ENCODE measurements at places on chromosomes 3 and 15. TPM values are rescaled to one million over a fixed set of nuclear protein-coding genes. Genes with fewer than 3 reads are reported as not detected.

- DNase-seq = no peak
- H3K4me3 ChIP-seq = no peak overlapping the region
- no peaks in the 10 kb centered on the region for H3K27me3 ChIP-seq
- peaks cover 33% of the 10 kb centered on the region for H3K4me1 ChIP-seq
Measured at GRCh38 chr3:50605901-50606326, 5.7 kb downstream of the CISH start.

DNA sequence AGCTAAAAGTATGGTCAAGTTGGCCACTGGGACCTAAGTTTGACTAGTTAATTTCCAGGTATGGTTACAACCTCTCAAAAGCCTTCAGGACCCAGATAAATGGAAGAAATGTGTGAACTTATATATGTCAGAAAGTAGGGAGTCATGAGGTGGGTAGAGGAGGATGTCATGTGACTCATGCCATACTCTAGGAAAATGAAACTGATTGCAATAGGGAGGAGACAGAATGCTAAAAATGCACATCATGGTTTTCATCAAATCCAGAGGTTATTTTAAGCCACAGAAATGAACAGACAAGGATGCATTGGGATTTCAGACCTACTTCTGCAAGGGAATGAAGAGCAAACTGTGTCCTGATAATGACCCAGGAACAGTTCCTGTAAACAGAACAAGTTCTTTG lies 310.0 kb downstream of the EDEM1 start:
- no peak for DNase-seq
- no peaks in the 10 kb centered on the region for H3K36me3 ChIP-seq
- no peaks in the 10 kb centered on the region for H3K27me3 ChIP-seq
- no peak overlapping the region for H3K27ac ChIP-seq
- H3K4me1 ChIP-seq = no peaks in the 10 kb centered on the region

- H3K27me3 ChIP-seq = no peaks in the 10 kb centered on the region
- H3K27ac ChIP-seq = no peak overlapping the region
- DNase-seq = no peak
- peaks cover 8% of the 10 kb centered on the region for H3K4me1 ChIP-seq
- no peak overlapping the region for H3K4me3 ChIP-seq
- peaks cover 4% of the 10 kb centered on the region for H3K36me3 ChIP-seq
Measured at GRCh38 chr3:170565495-170565894, 20.4 kb downstream of the SLC7A14 start.

DNA sequence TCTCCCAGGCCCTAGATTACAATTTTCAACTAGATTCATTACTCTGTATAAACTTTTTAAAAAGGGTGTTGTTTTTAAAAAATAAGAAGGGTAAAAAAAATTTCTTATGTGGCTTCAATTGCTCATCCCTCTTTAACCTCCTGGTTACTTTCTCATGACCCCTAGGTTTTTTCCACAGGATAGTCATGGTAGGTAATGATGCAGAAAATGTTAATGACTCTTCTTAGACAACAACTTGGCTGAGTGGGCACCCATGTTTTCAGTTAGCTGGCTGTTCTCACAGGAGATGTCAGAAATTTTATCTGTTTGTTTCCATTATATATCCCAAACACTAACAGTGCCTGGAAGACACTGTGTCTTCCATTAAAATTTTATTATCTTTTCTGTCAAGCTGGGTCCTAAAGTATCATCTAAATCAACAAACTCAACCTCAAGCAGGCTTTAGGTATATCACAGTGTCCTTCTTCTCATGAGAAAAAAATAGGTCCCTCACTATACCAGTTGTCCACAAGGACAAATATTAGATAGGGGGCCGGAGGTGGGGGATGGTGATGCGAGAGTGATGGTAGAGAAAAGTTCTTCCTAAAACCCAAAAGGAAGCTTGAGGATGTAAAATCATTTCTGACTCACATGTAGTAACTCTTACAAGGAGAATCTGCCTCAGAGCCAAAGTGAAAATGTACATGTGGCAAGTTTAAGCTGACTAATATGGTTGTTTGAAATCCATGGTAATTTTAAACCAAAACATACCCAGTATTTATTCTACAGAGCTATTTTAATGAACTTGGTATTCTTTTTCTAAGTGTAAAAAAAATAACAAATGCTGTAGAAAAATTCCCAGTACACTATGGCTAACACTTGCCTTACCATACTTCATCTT lies 43.3 kb downstream of the PLOD2 start:
- no peaks in the 10 kb centered on the region for H3K4me1 ChIP-seq
- no peak for DNase-seq
- H3K27me3 ChIP-seq = no peaks in the 10 kb centered on the region
- no peak overlapping the region for H3K4me3 ChIP-seq
- H3K36me3 ChIP-seq = peaks cover 45% of the 10 kb centered on the region

DNA sequence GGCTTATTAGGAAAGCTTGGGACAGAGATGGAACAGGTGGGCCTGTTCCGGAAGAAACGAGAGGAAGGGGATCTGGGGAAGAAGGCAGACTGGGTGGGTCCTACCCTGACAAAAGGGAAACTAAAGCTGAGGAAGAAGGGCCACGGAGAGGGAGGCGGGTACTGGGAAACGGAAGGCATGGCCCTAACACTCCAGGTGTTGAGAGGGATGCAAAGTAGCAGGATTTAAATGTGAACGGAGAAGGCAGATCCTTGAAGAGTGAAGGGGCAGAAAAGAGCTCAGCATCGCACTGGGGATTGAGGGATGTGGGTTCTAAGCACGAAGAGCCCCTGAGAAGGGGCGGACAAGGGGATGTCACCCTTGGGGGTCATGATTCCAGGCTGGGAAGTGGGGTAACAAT lies 735 bp downstream of the STIMATE start:
- no peaks in the 10 kb centered on the region for H3K27me3 ChIP-seq
- peaks cover 46% of the 10 kb centered on the region for H3K4me1 ChIP-seq
- DNase-seq = no peak
- H3K36me3 ChIP-seq = no peaks in the 10 kb centered on the region

GRCh38 chr15:50881121-50882048 lies 27.1 kb upstream of the AP4E1 start:
- no peaks in the 10 kb centered on the region for H3K27me3 ChIP-seq
- no peak overlapping the region for H3K4me3 ChIP-seq

DNA sequence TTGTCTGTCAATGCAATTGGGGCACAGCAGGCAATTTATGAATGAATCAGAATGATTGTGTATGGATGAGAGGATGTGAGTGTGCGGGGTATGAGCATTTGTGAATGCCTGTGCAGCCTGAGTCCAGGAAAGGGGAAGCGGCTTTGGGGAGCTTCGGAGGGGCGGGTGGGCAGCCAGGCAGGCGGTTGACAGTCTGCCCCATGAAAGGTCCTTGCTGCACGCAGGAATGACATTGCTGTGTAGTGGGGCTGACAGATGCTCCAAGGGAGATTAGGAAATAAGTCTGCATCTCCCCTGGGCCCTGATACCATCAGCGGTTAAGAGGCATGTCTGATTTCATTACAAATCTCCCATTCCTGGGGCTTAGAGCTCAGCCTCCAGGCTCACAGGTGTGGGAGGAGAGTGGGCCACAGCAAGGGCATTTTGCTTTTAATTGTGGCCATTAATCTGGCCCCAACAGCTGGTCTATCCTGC lies 26.4 kb upstream of the TSPAN3 start:
- H3K4me1 ChIP-seq = peaks cover 25% of the 10 kb centered on the region
- peak overlapping the region; percentile 53 for H3K4me3 ChIP-seq
- H3K36me3 ChIP-seq = no peaks in the 10 kb centered on the region
- peak overlapping the region; percentile 96 for H3K27ac ChIP-seq

DNA sequence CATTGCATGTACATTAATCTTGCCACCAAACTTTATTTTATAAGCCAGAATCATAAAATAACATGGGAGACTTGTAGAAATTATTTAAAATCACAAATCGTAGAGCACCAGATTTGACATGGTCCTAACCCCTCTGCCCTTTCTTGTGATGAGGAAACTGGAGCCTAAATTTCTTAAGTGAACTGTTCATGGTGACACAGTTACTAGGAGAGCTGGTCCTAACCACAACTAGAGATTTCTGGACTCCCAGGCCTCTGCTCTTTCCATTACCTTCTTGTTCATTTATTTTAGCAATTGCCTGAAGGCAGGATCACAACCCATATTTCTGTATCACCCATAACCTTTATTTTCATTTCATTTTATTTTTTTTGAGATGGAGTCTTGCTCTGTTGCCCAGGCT lies 352.5 kb downstream of the LPP start:
- H3K4me3 ChIP-seq = no peak overlapping the region
- peaks cover 36% of the 10 kb centered on the region for H3K36me3 ChIP-seq
- no peak for DNase-seq
- H3K4me1 ChIP-seq = peaks cover 6% of the 10 kb centered on the region
- no peaks in the 10 kb centered on the region for H3K27me3 ChIP-seq

GRCh38 chr3:100045696-100046095 lies 68.6 kb downstream of the FILIP1L start:
- H3K27ac ChIP-seq = peak overlapping the region; percentile 42
- no peaks in the 10 kb centered on the region for H3K36me3 ChIP-seq
- H3K27me3 ChIP-seq = no peaks in the 10 kb centered on the region
- peaks cover 41% of the 10 kb centered on the region for H3K4me1 ChIP-seq
- H3K4me3 ChIP-seq = no peak overlapping the region
- DNase-seq = no peak

DNA sequence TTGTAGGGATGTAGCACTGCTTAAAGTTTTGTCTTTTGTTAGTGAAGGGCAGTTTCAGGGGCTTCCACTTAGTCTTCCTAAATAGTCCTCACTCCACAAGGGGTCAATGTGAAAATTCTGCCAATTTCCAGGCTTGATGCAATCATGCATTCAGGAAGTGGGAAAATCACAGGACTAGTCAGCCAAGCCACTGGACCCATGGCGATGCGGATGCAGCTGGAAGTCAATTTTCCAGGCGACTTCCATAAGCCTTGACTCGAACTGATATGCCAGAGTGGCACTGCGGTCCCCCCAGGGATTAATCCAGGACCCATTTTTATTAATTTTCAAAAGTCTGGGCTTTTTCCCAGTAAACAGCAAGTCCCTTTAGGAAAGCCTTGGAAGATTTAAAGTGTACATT lies 26.1 kb downstream of the GBE1 start:
- H3K4me1 ChIP-seq = no peaks in the 10 kb centered on the region
- no peak for DNase-seq
- no peaks in the 10 kb centered on the region for H3K27me3 ChIP-seq
- H3K36me3 ChIP-seq = peaks cover 4% of the 10 kb centered on the region
- no peak overlapping the region for H3K4me3 ChIP-seq
- H3K27ac ChIP-seq = no peak overlapping the region

- no peaks in the 10 kb centered on the region for H3K36me3 ChIP-seq
- H3K27ac ChIP-seq = no peak overlapping the region
- no peak for DNase-seq
- peaks cover 7% of the 10 kb centered on the region for H3K4me1 ChIP-seq
- peaks cover 6% of the 10 kb centered on the region for H3K27me3 ChIP-seq
Measured at GRCh38 chr3:176554264-176554663, 643.0 kb downstream of the TBL1XR1 start.

DNA sequence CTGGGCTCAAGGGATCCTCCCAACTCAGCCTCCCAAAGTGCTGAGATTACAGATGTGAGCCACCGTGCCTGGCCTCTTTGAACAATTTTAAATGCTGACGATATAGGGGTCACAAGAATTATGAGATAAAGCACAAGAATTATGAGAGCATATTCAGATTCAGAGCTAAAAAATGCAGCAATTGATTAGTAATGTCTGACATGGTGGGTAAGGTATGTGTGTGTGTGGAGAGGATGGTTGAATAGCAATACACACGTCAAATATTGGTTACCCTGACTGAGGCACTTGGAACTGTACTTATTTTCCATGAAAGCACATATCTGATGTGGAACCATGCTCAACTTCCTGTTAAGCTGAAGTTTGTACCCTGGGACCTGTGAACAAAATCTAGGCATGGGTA lies 115.6 kb downstream of the EOMES start:
- no peak for DNase-seq
- H3K27ac ChIP-seq = no peak overlapping the region
- no peak overlapping the region for H3K4me3 ChIP-seq
- H3K36me3 ChIP-seq = no peaks in the 10 kb centered on the region
- no peaks in the 10 kb centered on the region for H3K27me3 ChIP-seq

GRCh38 chr3:86029590-86029989 lies 961.4 kb downstream of the VGLL3 start:
- H3K4me3 ChIP-seq = no peak overlapping the region
- no peaks in the 10 kb centered on the region for H3K27me3 ChIP-seq
- H3K36me3 ChIP-seq = no peaks in the 10 kb centered on the region
- no peak overlapping the region for H3K27ac ChIP-seq

- H3K4me3 ChIP-seq = no peak overlapping the region
- H3K27ac ChIP-seq = no peak overlapping the region
- DNase-seq = no peak
- H3K36me3 ChIP-seq = peaks cover 3% of the 10 kb centered on the region
- peaks cover 13% of the 10 kb centered on the region for H3K4me1 ChIP-seq
Measured at GRCh38 chr3:60514085-60514649, 737.1 kb downstream of the FHIT start.

DNA sequence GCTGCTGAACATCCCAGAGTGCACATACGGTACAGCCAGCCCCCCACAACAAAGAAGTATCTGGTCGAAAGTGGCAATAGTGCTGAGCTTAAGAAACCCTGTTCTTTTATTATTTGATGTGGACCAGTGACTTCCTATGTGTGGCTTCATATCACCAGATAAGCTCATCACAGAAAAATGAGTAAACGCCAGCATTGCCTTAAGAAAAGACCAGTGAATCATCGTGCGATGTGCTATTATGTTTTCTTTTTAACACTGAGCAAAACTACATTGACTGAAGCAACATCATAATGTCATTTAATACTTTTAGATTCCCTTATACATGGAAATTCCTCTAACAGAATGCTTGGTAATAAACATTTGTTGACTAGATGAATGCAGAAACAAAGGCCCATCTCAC lies 45.2 kb upstream of the ARRDC4 start:
- no peak overlapping the region for H3K27ac ChIP-seq
- H3K27me3 ChIP-seq = peaks cover 63% of the 10 kb centered on the region
- H3K4me3 ChIP-seq = no peak overlapping the region

- peaks cover 28% of the 10 kb centered on the region for H3K4me1 ChIP-seq
- no peaks in the 10 kb centered on the region for H3K27me3 ChIP-seq
- no peaks in the 10 kb centered on the region for H3K36me3 ChIP-seq
- DNase-seq = no peak
- peak overlapping the region; percentile 20 for H3K27ac ChIP-seq
Measured at GRCh38 chr3:187264021-187264420, 27.5 kb downstream of the MASP1 start.

GRCh38 chr3:51099794-51100535 lies 285.1 kb upstream of the MANF start:
- H3K4me3 ChIP-seq = no peak overlapping the region
- DNase-seq = no peak
- H3K27ac ChIP-seq = no peak overlapping the region

The NR1I2 gene
- total RNA-seq = 1.4 TPM

The DTX3L gene
- total RNA-seq = 17.3 TPM

The ATG3 gene
- total RNA-seq = 35.3 TPM

The ANKRD63 gene
- 1.5 TPM for total RNA-seq

The COL6A5 gene
- total RNA-seq = 0.14 TPM

The SLC38A3 gene
- 11.0 TPM for total RNA-seq

The SAMD7 gene
- not detected for total RNA-seq

The NAALADL2 gene
- total RNA-seq = 5.8 TPM

The TRIM42 gene
- not detected for total RNA-seq

The APEH gene
- total RNA-seq = 145 TPM

The ALG1L2 gene
- total RNA-seq = 2.1 TPM

The MEIS2 gene
- total RNA-seq = 152 TPM

The KBTBD8 gene
- total RNA-seq = 4.8 TPM

The CD200 gene
- 11.9 TPM for total RNA-seq

The ZNF501 gene
- total RNA-seq = 5.0 TPM

Measured in type B pancreatic cell (in vitro differentiated cells).